ENCODE measurements at places on chromosomes 16 and 17.

- peak; percentile 62 for DNase-seq
Measured at GRCh38 chr16:47887496-47887895, 268.3 kb downstream of the ABCC12 start.

DNA sequence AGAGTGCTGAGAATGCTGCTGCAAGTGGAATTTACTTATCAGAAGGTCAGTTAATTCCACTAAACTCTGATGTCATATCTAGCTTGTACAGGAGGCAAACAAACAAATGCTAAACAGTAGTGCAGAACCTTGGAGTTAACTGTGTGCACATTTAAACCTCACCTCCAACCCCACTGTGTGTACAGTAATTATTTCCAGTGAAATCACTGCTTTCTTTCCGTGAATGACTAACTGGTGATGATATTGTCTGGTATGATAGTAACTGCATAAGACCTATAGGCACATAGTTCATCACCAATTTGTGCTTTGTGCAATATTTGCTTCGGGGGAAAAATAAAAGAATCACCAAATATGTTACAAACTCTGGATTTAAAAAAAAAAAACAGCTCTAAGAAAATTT is 492.5 kb upstream of the HSBP1 start:
- no peak for DNase-seq

DNA sequence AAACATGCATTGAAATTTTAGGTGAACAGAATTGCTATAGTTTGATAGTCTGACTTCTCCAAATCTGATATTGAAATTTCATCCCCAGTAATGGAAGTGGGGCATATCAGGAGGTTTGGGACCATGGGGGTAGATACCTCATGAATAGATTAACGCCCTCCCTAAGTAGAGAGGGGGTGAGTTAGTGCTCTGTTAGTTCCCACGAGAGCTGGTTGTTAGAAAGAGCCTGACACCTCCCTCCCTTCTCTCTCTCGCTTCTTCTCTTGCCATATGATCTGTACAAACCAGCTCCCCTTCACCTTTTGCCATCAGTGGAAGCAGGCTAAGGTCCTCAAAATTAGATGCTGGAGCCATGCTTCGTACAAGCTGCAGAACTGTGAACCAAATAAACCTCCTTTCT is 78.8 kb downstream of the BRIP1 start:
- DNase-seq = no peak

DNA sequence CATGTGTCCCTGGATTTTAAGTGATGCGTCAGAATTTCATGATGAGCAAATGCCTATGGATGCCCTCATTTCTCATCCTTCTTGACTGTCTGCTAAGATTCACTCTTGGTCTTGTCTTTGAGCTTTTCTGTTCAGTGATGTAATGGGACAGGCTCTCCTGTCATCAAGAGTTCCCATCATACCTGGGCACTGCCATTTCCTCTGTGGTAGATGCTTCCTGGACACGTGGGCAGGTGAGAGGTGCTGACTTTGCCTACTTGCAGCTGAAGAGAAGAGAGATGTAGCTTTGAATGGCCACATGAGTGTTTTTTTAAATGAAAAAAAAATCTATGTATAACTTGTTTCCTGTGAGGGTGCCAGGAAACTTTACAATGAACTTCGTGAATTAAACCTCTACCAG is 557.7 kb downstream of the MAF start:
- no peak for DNase-seq

- no peak for DNase-seq
Measured at GRCh38 chr17:67863624-67864247, 38.4 kb downstream of the BPTF start.

- DNase-seq = peak; percentile 78
Measured at GRCh38 chr17:81601525-81602120, 35.3 kb downstream of the NPLOC4 start.

GRCh38 chr16:678209-678857 is 1.9 kb upstream of the STUB1 start:
- no peak for DNase-seq

- DNase-seq = no peak
Measured at GRCh38 chr17:50118076-50118827, 11.7 kb downstream of the SAMD14 start.

DNA sequence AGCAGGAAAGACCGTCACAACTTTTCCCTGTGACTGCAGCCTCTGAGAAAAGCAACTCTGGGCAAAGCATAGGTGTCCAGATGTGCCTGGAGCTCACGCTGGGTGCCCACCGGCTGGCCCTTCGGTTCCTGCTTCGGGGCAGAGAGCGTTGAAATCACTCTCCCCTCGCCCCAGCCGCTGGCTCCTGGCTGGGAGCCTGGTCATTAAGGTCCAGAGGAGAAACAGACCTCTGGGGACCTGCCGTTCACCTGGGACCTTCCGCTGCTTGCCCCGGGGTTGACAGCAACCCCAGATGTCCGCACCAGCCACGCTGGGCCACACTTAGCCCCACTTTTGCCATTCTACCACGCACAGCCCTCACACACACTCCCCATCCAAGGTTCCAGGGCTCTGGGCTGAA is 13.1 kb downstream of the MRM3 start:
- DNase-seq = no peak

Measured in GM23338 (cell line).